ENCODE measurements at places on chromosomes 11 and 22.
A peak's percentile ranks its signal among the peaks of the same experiment; 100 is the strongest.

- DNase-seq, result no peak
Measured at GRCh38 chr22:39625569-39626537, 55.3 kb downstream of the CACNA1I start.

- DNase-seq, result no peak
Measured at GRCh38 chr22:28939394-28939793, 56.0 kb downstream of the ZNRF3 start.

DNA sequence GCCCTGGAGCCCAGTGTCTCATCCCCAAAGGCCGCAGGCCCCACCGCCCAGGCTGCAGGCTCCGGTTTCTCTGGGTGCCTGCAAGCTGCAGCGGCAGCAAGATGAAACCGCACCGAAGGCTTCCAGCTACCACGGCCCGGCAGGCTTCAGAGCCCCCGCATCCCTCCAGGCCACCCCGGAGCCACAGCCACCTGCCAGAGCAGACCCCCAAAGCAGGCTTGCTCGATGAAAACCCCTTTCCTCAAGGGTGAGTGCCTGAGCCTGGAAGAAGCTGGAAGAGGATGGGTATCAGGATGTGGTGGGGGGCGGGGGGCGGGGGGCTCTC is 24.5 kb upstream of the GNB1L start:
- DNase-seq, result no peak

DNA sequence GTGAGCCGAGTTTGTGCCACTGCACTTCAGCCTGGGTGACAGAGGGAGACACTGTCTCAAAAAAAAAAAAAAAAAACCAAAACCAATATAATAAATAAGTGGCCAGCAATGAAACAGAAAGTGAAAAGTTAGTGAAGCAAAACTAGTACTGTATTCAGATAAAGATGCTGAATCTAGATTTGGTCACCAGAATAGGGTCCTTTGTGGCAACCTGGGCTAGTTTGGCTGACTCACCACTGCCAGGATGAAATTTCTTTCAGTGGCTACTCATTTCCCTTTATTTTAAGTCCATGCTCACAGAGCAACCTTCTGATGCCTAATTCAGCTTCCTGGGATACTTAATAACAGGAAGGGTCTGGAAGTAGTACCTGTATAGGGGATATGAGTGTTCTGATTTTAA is 26.0 kb downstream of the LIMK2 start:
- DNase-seq, result peak; percentile 7
